NCI-H1092 (cell line): ENCODE measurements at places on chromosomes 13 and 19.

GRCh38 chr19:49387936-49388372 is at the start of gene KASH5:
KASH5 (plus strand) TSS chr19:49388249; CDS start chr19:49390884, 2,635 bp downstream.
- no peak for DNase-seq

DNA sequence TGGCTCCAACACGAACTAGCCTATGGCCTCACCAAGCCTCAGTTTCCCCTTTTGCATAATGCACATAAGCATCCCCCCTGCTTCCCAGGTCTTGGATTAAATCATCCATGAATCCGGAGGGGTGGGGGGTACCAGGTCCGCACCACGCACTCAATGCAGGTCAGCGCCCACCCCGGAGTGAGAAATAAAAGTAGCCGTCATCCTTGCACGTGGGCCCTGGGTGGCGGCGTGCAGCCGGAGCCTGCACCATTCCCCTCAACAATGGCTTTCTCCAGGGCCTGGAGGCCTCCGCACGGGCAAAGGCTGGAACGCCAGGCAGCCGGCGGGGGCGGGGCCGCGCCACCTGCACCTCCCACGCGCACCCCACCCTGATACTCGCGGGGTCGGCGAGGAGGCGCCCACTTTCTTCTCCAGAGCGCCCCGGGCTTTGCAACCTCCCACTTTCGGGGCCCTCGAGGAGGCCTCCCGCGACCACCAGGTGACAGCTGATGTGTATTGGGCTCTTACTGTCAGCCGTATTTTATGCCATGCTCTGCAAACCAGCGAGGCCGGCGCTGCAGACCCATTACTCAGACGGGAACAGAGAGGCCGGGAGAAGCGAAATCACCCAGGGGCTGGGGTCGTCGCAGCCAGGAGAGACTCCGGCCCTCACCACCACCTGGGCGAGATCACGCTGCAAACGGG is 767 bp upstream of the GADD45B start:
- DNase-seq: no peak

GRCh38 chr19:34350161-34350561 is 14.8 kb upstream of the GPI start:
- no peak for DNase-seq

DNA sequence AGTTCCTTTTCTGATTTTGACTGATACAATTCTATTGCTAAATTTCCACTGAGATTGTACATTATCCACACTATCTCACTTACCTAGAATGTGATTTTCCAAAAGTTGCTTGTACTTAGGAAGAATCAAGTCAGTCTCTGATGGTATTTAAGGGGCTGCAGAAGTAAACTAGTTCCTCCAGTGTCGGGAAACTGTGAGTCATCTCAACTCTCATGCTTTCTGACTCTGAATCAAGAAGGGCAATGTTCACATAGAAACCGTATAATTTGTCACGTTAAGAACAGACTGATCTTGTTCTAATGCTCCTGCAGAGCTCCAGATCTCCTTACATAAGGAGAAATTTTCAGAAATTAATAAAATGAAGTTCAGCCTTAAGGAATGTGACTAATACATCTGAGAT is 369.3 kb downstream of the KLF5 start:
- DNase-seq: no peak
